ENCODE measurements at places on chromosomes 2 and 18. TPM values are rescaled to one million over a fixed set of nuclear protein-coding genes. Genes with fewer than 3 reads are reported as not detected.

The LCT gene
- 0.07 TPM for total RNA-seq

The MSTN gene
- total RNA-seq: 0.10 TPM

The IL1A gene
- total RNA-seq: 0.44 TPM

The GPR45 gene
- not detected for total RNA-seq

The GALNT5 gene
- total RNA-seq: not detected

The TPO gene
- total RNA-seq: 2.4 TPM

The PID1 gene
- total RNA-seq: 0.60 TPM

The HJURP gene
- 0.35 TPM for total RNA-seq

The AMER3 gene
- not detected for total RNA-seq

The ANKRD29 gene
- 0.26 TPM for total RNA-seq

The KCNE4 gene
- total RNA-seq: not detected

The PROM2 gene
- total RNA-seq: 0.77 TPM

The SNTG2 gene
- total RNA-seq: 6.3 TPM

The LRP1B gene
- total RNA-seq: not detected

The LDAH gene
- 14.1 TPM for total RNA-seq

The EFR3B gene
- not detected for total RNA-seq
